ENCODE measurements at places on chromosomes 16 and 17. TPM values are rescaled to one million over a fixed set of nuclear protein-coding genes. Genes with fewer than 3 reads are reported as not detected.

IGSF6 gene
- 12.2 TPM for total RNA-seq

TP53TG3F gene
- not detected for total RNA-seq

KRTAP9-6 gene
- not detected for total RNA-seq

CDRT4 gene
- total RNA-seq = 8.7 TPM

STX1B gene
- total RNA-seq = 0.64 TPM

INCA1 gene
- 2.0 TPM for total RNA-seq

TM4SF5 gene
- not detected for total RNA-seq

OR1A2 gene
- total RNA-seq = not detected

CTRB2 gene
- total RNA-seq = not detected

QRICH2 gene
- total RNA-seq = 2.3 TPM

G6PC1 gene
- 0.09 TPM for total RNA-seq

CLEC10A gene
- 5.2 TPM for total RNA-seq

SHBG gene
- 0.63 TPM for total RNA-seq

CACNG1 gene
- not detected for total RNA-seq

ICAM2 gene
- 60.3 TPM for total RNA-seq

FZD2 gene
- 14.1 TPM for total RNA-seq

CD300LB gene
- 1.2 TPM for total RNA-seq

NUPR1 gene
- 8.0 TPM for total RNA-seq

CPPED1 gene
- 32.5 TPM for total RNA-seq

FSCN2 gene
- total RNA-seq = 2.1 TPM

CLEC18C gene
- not detected for total RNA-seq

CHRNB1 gene
- total RNA-seq = 10.5 TPM

CCL16 gene
- 0.18 TPM for total RNA-seq

ANKFN1 gene
- 8.5 TPM for total RNA-seq

CBFA2T3 gene
- total RNA-seq = 4.7 TPM

JUP gene
- 150 TPM for total RNA-seq

VTN gene
- total RNA-seq = 0.40 TPM

TEX2 gene
- 38.9 TPM for total RNA-seq

TNFRSF13B gene
- total RNA-seq = 0.34 TPM

OR1A1 gene
- not detected for total RNA-seq

CCL8 gene
- total RNA-seq = 0.26 TPM

HBZ gene
- 0.37 TPM for total RNA-seq

COPZ2 gene
- total RNA-seq = 6.8 TPM

SMARCD2 gene
- 82.4 TPM for total RNA-seq

TEKT1 gene
- 24.8 TPM for total RNA-seq

CCL4L2 gene
- 52.2 TPM for total RNA-seq

SLC16A11 gene
- total RNA-seq = 7.5 TPM

RCVRN gene
- total RNA-seq = not detected

CCL2 gene
- 80.8 TPM for total RNA-seq

UTS2R gene
- total RNA-seq = not detected

DNAAF8 gene
- total RNA-seq = 11.3 TPM

ASGR1 gene
- total RNA-seq = 7.0 TPM

ALOXE3 gene
- 0.12 TPM for total RNA-seq

KRTAP4-3 gene
- total RNA-seq = not detected

MEIOB gene
- total RNA-seq = not detected

SDR42E2 gene
- total RNA-seq = not detected

DPEP3 gene
- 0.51 TPM for total RNA-seq

ERBB2 gene
- 130 TPM for total RNA-seq

FNDC8 gene
- not detected for total RNA-seq

FBXL19 gene
- total RNA-seq = 10.6 TPM

CLDN9 gene
- 1.5 TPM for total RNA-seq

TP53TG3D gene
- not detected for total RNA-seq

NPIPB2 gene
- 8.4 TPM for total RNA-seq

ZP2 gene
- total RNA-seq = 0.17 TPM

CDH16 gene
- 1.7 TPM for total RNA-seq

ZNF629 gene
- total RNA-seq = 16.3 TPM
